ENCODE measurements at places on chromosomes 1 and 21. TPM values are rescaled to one million over a fixed set of nuclear protein-coding genes. Genes with fewer than 3 reads are reported as not detected.

LRRC3 gene
- total RNA-seq, result 1.0 TPM

TAL1 gene
- total RNA-seq, result 44.2 TPM

MATN1 gene
- total RNA-seq, result 2.1 TPM

FOXD2 gene
- total RNA-seq, result 0.44 TPM

DNA sequence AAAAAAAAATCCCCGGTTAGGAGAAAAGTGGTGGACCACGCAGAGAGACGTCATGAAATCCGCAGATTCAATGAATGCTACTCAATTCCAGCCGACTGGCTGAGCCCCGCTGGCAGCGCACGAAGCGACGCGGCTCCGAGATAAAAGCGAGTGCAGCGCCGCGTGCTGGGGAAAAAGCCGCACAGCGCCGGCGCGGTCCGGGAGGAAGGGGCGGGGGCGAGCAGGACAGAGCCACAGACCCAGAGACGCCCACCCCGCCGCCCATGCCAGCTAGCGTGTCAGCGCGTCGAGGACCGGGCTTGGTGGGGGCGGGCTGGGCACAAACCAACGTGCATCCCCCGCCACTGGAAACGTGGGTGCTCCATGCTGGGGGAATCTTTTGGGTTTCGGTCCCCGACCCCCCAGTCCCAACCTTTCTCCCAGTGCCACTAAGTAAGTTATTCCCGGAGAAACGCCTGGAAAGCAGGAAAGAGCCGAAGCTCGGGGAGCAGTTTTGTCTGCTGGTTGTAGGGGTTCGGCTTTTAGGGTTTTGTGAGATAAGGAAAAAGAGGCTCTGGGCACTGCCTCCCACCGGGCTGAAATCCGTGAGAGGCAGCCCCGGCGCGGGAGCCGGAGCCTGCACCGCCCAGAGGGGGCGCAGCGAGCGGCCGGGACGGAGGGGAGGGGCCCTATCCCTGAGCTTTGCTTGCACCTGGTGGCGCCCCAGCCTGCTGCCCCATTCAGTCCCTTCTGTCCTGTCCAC is at the start of gene KCNJ6:
KCNJ6 (minus strand) TSS at position 148 of the 742 bp plus-strand sequence. CDS start 75,775 bp downstream, outside the sequence.
- peaks cover 69% of the 10 kb centered on the region for H3K27me3 ChIP-seq
- H3K36me3 ChIP-seq, result peaks cover 3% of the 10 kb centered on the region
- peak within 1 kb of the TSS; percentile 1 for H3K4me3 ChIP-seq
- no peak within 1 kb of the TSS for H3K27ac ChIP-seq

DNA sequence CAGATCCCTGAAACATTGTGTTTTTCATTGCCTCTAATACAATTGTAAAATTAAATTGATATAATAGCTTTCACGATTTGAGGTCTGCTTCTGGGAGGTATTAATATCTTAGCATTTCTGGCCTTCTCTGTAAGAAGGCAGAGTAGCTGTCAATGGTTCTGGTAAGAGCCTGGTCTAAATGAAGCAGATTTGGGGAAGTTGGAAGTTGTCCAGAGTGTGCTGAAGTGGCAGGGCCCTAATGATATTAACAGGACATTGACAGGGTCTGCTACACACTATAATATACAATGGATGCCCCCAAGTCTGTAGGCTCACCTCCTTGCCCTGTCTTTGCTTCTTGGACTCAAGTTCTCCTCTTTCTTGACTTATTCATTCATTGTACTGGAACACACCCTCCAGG is 99.5 kb downstream of the C4BPA start:
- H3K4me1 ChIP-seq, result no peaks in the 10 kb centered on the region
- H3K4me3 ChIP-seq, result no peak overlapping the region
- no peaks in the 10 kb centered on the region for H3K27me3 ChIP-seq
- H3K36me3 ChIP-seq, result peaks cover 3% of the 10 kb centered on the region

DNA sequence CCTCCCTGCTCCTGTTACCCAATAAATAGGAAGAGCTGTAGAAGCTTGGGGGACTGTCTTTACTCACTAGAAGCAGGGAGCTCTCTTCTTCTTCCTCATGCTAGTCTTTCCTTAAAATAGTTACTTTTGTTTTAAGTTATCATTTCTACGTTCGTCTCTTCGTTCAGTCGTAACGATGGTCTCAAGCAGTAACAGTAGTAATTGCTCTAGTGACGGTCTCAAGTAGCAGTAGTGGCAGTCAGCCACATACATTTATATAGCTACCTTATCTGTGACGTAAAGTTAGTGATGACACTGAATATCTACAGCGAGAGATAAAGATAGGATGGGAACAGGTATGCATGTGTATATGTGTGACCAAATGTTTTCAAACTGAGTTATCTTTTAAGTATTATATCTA is 15.4 kb upstream of the ERO1B start:
- no peak overlapping the region for H3K27ac ChIP-seq
- peaks cover 26% of the 10 kb centered on the region for H3K27me3 ChIP-seq
- H3K4me3 ChIP-seq, result no peak overlapping the region

DNA sequence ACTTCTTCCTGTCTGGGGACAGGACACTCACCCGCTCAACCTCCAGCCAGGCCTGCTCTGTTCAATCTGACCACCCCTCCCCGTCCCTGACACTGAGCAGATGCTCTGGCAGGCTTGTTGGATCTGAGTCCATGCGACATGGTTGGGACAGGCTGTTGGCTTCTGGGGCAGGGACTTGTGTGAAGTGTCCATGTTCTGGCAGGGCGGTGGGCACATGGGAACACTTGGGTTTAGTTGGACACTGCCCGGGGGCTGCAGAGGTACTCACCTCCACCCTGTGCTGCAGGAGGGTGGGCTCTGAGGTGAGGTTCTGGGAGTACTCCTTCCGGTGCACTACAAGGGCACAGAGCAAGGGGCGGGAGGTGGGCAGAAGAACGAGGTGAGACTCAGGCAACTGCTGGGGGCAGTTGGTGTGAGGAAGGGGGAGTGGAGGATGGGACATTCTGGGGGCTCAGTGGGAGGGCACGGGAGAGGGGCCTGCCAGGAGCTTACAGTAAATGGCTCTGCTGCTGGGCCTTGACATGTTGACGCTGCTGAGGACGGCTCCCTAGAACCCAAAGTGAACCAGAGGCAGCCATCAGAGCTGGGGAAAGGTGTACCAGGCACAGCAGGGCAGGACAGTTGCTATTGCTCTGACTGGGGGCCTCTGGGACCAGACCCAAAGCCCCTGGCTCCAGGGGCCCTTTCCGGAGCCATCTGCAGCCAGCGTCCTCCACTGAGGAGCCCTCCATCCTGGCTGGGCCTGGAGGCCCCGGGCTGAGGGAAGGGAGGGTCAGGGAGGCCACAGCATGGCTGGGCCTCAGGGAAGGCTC is 2.3 kb downstream of the EPS8L3 start:
- no peak for DNase-seq
- no peak overlapping the region for H3K4me3 ChIP-seq
- no peak overlapping the region for H3K27ac ChIP-seq

DNA sequence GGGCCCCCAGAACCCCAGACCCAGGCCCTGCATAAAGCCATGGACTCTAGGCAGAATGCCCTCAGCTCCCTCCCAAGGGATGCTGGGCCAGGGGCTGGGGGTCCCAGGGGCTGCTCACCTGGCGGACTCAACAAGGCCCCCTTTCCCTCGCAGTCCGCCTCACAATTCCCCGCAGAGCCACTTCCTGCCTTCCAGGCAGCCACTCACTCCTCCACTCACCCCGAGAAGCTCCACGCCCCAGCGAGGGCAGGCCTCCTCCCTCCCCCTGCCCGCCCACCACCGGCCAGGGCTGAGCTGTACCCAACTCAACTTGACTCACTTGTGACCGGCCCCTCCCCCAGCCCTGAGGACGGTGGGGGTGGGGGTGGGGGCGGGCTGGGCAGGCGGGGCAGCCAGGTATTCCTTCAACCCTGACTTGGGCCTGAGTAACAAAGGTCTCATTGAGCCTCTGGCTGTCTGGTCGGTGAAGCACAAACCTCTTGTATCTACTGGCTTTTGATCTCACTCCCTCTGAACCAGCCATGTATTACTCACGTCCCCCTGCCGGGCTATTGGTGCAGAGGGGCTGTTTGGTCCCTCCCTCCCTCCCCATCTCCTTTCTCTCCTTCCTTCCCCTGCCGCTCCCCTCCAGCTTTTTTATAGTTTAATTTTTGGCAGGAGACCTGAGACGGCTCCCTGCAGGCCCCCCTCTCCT is 5.9 kb downstream of the BLACAT1 start:
- no peak for DNase-seq
- no peak overlapping the region for H3K4me3 ChIP-seq
- H3K27me3 ChIP-seq, result peaks cover 54% of the 10 kb centered on the region
- H3K4me1 ChIP-seq, result peaks cover 6% of the 10 kb centered on the region
- H3K27ac ChIP-seq, result no peak overlapping the region
- peaks cover 5% of the 10 kb centered on the region for H3K36me3 ChIP-seq

- no peaks in the 10 kb centered on the region for H3K4me1 ChIP-seq
- DNase-seq, result no peak
- H3K36me3 ChIP-seq, result peaks cover 3% of the 10 kb centered on the region
- no peak overlapping the region for H3K4me3 ChIP-seq
Observed at GRCh38 chr1:108502624-108503023, 52.5 kb downstream of the NBPF6 start.

DNA sequence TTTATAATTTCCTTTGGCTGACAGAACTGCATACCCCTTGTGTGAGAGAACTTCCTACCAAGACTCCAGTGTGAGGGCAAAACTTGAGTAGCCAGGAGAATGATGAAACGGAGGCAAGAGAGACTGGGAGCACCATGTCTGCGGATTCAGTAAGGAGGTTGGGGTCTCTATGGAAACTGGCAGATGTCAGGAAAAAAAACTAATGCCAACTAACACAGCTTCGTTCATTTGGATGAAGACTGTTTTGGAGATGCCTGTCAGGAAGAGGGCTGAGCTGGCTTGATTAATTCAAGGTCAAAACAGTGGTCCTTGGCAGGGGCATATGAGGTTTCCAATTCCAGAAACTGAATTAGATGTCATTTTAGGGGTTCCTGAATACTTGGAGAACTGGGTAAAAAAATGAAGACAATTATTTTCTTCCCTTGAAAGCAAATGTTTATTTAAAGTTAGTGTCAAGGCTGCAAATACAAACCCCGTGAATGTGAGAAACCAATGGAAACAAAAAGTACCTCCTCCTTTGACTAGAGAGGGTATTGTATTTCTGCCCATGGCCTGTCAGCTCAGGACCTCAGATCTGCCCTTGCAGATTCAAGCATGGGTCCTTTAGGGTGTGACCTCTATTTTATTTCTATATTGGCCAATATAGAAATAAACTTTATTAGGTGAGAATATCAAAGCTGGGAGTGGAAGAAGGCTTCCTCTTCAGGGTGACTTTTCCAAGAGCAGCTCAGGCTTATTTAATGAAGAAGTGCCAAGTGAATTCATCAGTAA is 110.5 kb downstream of the MAST2 start:
- H3K27ac ChIP-seq, result no peak overlapping the region
- H3K4me1 ChIP-seq, result peaks cover 2% of the 10 kb centered on the region
- H3K36me3 ChIP-seq, result no peaks in the 10 kb centered on the region
- no peak for DNase-seq
- no peaks in the 10 kb centered on the region for H3K27me3 ChIP-seq

DNA sequence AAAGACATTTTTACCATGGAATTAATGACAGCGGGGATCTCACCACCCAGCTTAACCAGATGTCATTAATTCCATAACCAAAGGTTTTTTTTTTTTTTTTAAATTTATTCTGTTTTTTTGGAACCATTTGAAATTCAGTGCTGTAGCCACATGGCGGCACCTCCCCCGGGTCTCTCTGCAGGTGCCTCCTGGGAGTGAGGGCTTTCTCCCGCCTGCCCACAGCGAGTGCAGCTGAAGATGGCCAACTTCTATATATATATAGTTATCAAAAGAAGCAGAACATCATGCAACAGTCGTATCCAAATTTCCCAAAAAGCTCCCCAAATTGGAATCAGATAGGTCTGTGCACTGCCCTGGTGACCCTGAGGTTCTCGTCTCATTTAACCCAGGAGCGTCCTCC is 3.6 kb downstream of the KRTAP10-8 start:
- peaks cover 29% of the 10 kb centered on the region for H3K4me1 ChIP-seq
- H3K27me3 ChIP-seq, result no peaks in the 10 kb centered on the region
- peaks cover 5% of the 10 kb centered on the region for H3K36me3 ChIP-seq
- peak overlapping the region; percentile 73 for H3K27ac ChIP-seq
- DNase-seq, result no peak
- no peak overlapping the region for H3K4me3 ChIP-seq

- peaks cover 5% of the 10 kb centered on the region for H3K4me1 ChIP-seq
- H3K27ac ChIP-seq, result no peak overlapping the region
Observed at GRCh38 chr1:112509005-112509659, 367 bp downstream of the WNT2B start.

GRCh38 chr1:208162903-208163302 is 81.3 kb downstream of the PLXNA2 start:
- H3K4me3 ChIP-seq, result no peak overlapping the region
- peaks cover 11% of the 10 kb centered on the region for H3K36me3 ChIP-seq
- H3K27ac ChIP-seq, result no peak overlapping the region
- peaks cover 91% of the 10 kb centered on the region for H3K27me3 ChIP-seq

DNA sequence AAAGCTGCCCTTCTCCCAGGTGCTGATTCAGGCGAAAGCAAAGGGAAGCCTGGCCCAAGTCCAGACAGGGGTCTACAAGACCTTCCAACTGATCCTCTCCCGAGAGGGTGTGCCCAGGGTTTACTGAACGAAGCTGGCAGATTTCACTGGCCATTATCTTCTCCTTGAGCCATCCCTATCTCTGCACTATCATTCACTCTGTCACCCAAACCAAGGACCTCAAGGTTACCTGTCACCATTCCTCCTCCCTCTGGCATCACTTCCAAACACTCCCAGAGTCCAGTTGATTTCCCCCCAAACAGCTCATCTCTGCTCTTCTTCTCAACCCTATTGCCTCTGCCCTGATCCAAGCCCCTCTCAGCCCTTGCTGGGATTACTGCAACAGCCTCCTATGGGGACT is 4.9 kb downstream of the STK40 start:
- DNase-seq, result no peak
- no peaks in the 10 kb centered on the region for H3K36me3 ChIP-seq
- H3K27ac ChIP-seq, result peak overlapping the region; percentile 89
- H3K4me3 ChIP-seq, result no peak overlapping the region
- H3K4me1 ChIP-seq, result peaks cover 53% of the 10 kb centered on the region

- no peak overlapping the region for H3K4me3 ChIP-seq
- no peak for DNase-seq
- H3K4me1 ChIP-seq, result no peaks in the 10 kb centered on the region
- H3K27ac ChIP-seq, result no peak overlapping the region
Observed at GRCh38 chr1:68149907-68150306, 82.4 kb downstream of the WLS start.

DNA sequence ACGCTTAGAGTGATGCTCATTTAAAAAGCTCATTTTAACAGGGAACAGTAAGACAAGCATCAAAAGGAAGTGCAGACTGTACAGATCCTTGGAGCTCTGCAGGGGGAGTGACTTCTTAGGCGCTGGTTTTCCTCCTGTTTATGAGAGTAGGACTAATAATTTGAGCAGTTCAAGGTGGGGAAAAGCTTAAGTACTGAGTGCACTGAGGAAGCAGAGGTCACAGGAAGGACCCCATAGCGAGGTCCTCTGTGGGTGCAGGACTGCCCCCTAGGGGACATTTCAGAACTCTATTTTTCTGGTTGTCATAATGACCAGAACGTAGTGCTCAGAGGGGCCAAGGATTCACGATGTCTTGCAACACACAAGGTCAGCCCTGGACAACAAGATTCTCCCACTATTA is 112.1 kb downstream of the HLCS start:
- H3K27ac ChIP-seq, result no peak overlapping the region
- H3K4me1 ChIP-seq, result peaks cover 8% of the 10 kb centered on the region
- no peaks in the 10 kb centered on the region for H3K27me3 ChIP-seq
- H3K36me3 ChIP-seq, result no peaks in the 10 kb centered on the region

- H3K27me3 ChIP-seq, result no peaks in the 10 kb centered on the region
- no peak overlapping the region for H3K4me3 ChIP-seq
- H3K27ac ChIP-seq, result no peak overlapping the region
- no peaks in the 10 kb centered on the region for H3K36me3 ChIP-seq
- H3K4me1 ChIP-seq, result no peaks in the 10 kb centered on the region
Observed at GRCh38 chr21:21290751-21291150, 292.5 kb downstream of the NCAM2 start.

- H3K27ac ChIP-seq, result peak overlapping the region; percentile 96
- DNase-seq, result no peak
- H3K36me3 ChIP-seq, result peaks cover 16% of the 10 kb centered on the region
- H3K4me3 ChIP-seq, result peak overlapping the region; percentile 98
- peaks cover 57% of the 10 kb centered on the region for H3K4me1 ChIP-seq
Observed at GRCh38 chr1:109912873-109913272, 2.2 kb downstream of the CSF1 start.

All from T-helper 17 cell (primary cell).